ENCODE measurements at places on chromosomes 6 and 20. TPM values are rescaled to one million over a fixed set of nuclear protein-coding genes. Genes with fewer than 3 reads are reported as not detected.

- no peak for DNase-seq
Measured at GRCh38 chr20:43681468-43681942, 14.6 kb downstream of the MYBL2 start.

DNA sequence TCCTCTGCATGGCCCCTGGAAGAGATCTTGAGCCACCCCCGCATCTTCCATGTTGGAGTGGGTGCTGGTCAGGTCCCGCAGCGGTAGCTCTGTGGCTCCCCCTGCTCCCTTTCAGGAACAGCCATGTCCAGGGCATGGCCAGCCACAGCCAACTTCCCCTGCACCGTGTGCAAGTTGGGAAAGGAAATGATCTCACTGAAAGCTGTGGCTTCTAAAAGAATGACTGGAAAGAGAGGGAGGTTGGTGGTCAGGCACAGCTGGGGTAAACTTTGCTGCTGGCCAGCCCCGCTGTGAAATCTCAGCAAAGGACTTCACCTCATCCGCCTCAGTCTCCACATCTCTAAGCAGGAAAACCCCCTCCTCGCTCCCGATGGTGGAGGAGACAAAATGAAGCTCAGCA, 153.6 kb upstream of the CST7 start:
- DNase-seq = no peak

- DNase-seq = no peak
Measured at GRCh38 chr6:86535100-86535499, 402.2 kb upstream of the HTR1E start.

GRCh38 chr20:1232286-1233111, 6.7 kb downstream of the RAD21L1 start:
- no peak for DNase-seq

DNA sequence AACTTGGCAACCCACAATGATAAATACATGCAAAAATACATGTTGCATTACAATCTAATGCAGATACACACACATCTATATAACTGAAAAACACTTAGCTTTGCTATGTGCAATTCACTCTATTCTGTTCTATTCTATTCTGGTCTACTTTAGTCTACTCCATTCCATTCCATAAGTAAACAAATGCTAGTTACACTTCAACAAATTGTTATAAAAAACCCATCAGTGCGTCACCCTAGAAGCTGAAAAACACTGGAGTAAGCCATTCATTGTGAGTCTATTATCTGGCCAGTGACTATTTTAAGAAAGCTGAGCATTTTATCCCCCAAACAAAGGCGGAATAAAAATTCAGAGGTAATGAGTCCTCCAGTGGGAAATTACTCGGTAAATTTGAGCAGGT, 315.7 kb upstream of the EPHA7 start:
- no peak for DNase-seq

DNA sequence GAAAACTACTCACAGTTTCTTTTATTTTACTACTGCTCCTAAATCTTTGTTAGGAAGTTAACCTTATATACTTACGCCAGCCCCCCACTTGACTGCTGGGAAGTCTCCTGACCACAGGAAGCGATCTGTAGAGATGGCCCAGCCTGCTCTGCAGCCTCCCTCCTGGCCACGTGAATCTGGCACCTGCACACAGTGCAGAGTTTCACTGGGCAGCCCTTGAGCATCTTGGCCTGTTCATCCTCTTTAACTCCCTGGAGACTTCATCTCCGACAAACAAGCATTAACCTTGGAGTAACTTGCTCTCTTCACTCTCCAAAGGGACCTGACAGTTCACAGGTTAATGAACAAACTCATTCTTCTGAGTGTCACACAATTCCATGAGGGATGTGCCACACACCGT, 294.1 kb downstream of the BTBD9 start:
- DNase-seq = no peak

DNA sequence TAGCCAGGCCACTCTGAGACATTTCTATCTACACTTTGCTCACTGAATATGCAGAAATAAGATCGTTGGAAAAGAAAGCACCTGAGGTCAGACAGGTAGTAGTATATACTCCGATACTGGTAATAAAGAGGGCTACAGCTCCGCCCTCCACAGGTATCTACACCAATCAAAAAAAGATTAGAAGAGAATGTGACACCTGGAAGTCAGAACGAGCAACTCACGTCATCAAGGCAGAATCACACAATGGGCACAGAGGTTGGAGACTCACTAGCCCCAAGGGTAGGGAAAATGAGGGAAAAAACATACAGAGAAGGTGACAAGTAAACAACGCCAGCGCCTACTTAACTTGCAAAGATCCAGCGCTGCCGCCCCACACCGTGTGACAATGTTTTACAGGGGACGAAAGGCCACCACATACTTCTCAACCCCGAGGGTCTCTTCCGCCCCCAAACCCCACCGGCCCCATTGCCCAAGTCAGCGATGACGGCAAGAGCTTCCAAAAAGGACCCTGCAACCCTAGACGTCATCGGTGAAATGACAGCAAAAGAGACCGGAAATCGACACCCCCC, 653 bp downstream of the LMBRD1 start:
- DNase-seq = peak; percentile 84

GRCh38 chr20:46200582-46201570, 82.8 kb downstream of the CD40 start:
- no peak for DNase-seq

DNA sequence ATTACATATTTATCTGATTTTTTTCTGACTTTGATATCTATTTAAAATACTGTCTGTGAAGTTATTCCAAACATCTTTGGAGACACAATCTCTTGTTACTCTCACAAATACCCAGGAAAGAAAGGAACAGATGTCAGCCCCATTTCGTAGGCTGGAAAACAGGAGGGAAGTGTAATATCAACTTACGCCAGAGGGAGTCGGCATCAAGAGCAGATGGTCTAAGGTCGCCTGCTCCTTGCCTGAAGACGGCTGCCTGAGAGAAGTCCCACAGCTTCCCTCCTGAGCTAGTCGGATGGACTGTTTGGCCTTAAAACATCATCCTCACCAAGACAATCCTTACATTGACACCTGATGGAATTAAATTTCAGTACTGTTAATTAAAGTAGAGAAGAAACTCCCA, 13.4 kb downstream of the CST7 start:
- no peak for DNase-seq

GRCh38 chr6:128696691-128697689, 176.6 kb upstream of the PTPRK start:
- no peak for DNase-seq

DNA sequence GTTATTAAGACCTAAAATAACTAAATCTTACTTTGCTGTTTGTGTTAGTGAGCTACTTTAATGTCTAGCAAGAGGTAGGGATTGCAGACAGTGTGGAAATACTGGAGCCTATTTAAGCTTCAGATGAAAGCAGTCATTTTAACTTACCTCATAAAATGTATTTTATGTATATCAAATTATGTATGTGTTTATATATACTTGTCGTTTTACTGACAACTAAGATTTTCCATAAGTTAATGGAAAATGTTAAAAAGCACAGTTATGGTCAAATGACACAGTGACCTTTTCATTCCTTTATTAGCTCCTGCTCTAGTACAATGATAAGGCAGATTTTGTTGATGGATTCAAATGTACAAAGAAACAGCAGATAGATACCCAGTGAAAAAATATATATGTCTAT, 34.6 kb downstream of the QKI start:
- no peak for DNase-seq

DNA sequence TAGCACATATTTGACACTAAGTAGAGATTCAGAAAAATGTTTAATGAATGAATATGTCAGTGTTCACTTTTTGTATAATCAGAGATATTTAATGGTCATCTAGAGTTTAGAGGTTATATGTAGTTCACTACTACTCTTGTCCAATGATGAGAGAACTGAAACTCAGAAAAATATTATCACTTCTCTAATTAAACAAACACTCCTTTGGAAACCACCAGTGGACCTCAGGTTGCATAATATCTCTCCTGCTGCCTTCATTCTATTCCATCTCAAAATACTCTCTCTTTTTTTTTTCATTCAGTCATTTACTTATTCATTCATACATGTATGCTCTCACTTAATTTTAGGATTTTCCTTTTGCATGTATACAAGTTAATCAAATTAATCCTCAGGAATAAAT, 423.1 kb upstream of the RNF217 start:
- no peak for DNase-seq

DNA sequence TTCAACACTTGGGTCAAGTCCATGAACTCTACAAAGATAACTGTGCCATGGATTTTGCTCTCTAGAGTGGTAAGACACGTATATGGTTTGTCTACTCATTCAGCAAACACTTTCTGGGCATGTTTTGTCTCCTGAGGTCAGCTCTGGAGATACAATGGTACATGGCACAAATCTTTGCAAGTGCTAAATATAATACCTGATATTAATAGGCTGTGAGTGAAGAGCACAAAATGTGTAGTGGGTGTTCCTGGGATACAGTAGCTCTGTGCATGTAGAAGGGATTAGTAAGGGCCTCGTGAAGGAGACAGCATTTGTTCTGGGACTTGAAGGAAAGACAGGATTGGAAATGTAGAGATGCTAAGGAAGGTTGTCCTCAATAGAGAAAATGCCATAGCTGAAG, 360.9 kb downstream of the BCKDHB start:
- no peak for DNase-seq

Gene C6orf118
- not detected for total RNA-seq

Gene GSTA2
- total RNA-seq = 92.2 TPM

Gene GABRR1
- not detected for total RNA-seq

Gene WFDC5
- total RNA-seq = not detected

Gene HLA-DQB1
- total RNA-seq = 18.2 TPM

Measured in Peyer's patch (tissue), 4 donors.